SW480 (cell line): ENCODE measurements at places on chromosomes 4 and X.

DNA sequence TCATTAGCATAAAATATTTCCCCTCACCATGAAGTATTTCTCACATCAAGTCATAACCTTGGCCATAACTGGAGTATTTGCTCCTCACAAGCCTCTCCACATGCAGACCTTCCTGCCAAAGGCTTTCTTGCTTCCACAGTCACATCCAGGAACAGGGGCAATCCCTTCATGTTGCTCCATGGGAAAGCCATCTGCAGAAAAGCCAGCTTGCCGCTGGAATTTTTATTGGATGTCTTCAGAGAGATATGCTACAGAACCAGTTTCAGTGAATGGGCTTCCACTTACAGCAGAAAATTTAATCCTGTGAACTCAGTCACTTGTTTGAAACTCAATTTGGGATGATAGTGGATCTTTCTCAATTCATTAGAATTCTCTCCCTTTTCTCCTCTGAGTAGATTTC is 3.2 kb upstream of the CDKN2AIP start:
- no peak for DNase-seq

DNA sequence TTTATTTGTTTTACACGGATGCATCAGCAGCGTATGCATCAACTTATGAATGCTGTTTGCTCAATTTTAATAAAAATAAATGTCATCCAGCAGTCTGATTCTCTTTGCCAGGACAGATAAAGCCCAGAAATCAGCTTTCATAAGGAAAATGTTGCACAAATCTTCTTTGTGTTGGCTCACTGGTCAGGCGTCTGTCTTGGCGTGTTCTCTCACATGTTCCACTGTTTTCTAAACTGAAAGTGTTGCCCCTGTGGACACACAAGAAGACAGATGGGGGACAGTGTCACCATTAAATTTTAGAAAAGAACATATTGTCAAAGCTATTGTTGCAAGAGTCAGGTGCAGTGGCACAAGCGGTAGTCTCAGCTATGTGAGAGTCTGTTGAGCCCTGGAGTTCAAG is 316.2 kb downstream of the CENPC start:
- DNase-seq, result no peak

GRCh38 chrX:52349681-52350080 is 19.1 kb upstream of the XAGE2 start:
- DNase-seq, result no peak

DNA sequence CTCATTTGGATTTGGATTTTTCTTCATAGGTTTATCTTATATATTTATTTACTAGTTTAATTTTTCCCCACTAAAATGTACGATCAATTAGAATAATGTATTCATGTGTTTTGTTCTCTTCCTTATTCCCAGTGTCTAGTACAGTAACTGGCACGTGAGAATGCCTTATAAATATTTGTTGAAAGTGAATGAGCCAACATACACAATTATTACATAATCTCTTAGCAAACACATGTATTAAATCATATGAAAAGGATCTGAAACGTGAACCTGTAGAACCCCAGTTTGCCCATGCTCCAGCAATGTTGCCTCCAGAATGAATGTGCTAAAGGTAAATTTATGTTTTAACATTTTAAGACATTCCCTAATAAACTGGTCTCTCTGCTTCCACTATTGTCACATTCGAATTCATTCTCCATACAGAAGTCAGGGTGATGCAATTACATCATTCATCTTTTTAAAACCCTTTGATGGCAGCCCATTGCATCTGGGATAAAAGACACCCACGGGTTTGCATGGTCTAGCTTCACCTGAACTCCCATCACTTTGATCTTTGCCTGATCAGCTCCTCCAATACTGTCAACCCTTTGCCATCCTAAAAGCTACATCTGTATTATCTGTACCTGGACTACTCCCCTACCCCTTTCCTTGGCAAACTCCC is 30.7 kb upstream of the AREG start:
- DNase-seq, result peak; percentile 82

DNA sequence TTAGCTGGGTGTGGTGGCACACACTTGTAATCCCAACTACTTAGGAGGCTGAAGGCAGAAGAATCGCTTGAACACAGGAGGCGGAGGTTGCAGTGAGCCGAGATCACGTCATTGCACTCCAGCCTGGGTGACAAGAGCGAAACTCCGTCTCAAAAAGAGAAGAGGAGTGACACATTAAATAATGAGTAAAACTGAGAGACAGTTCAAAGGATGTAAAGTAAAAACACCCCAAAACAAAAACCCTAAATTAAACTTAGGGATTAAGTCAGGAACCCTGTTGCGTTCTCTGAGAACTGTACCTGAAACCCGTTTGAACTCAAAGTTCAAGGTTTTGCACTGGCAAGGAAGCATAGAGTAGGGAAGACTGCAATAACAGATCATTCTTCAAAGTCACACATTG is 141.7 kb downstream of the BRWD3 start:
- no peak for DNase-seq

DNA sequence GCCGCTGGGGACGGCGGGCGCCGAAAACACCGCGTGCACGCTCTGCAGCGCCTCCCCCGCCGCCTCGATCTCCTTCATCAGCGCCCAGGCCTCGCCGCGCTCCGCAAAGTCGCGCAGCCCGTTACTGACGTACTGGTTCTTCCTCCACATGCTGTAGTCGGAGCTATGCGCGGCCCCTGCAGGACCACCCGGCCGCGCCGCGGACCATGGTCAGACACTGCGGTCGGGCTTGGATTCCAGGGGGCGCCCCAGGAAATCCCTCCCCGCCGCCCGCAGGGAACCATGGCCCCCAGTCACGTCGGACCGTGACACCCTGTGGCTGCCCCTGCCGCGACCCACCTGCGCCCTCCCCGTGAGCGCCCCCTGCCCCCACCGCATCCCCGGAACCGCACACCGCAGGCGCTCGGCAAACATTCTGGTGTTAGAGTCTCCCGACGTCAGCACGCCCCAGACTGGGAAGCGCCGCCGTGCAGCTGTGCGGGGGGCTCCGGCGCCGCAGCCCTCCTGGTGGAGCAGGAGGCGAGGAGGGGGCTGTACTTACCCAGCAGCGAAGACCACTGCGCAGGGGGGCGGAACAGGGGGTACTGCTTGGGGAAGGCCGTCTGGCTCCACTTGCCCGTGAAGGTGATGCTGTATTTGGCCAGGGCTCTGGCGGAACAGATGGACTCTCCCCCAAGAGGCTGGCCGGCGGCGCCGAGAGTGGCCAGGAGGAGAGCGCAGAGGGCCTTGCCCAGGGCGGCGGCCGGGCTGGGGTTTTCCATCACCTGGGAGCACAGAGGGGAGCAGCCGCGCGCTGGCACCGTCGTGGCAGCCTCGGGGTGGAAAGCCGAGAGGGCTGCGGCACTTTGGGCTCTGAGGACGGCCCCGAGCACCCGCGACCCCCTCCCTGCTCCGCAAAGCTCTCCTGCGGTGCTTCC is 814 bp downstream of the SPON2 start:
- DNase-seq, result no peak

GRCh38 chr4:14165222-14165920 is 537.8 kb upstream of the BOD1L1 start:
- no peak for DNase-seq

- DNase-seq, result peak; percentile 76
Measured at GRCh38 chr4:107801766-107802211, 22.9 kb upstream of the SGMS2 start.

DNA sequence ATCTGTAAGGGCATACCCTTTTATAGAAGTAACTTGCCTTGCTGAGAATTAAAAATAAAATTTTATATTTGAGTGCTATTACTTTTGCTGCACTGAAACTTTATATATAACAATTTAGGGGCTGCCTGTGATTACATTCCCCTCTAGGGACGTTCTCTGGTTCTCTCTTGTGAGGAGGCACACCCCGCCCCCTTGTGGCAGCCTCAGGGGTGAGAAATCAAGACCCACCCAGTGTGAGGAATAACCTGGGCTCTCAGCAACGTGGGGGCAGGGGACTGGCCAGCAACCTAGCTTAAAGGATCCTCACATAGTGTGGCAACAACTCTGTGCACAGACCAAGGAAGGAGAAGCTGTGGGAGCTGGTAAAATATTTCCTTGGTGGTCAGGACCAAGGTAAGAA is 43.7 kb downstream of the MAGEA9 start:
- peak; percentile 11 for DNase-seq

DNA sequence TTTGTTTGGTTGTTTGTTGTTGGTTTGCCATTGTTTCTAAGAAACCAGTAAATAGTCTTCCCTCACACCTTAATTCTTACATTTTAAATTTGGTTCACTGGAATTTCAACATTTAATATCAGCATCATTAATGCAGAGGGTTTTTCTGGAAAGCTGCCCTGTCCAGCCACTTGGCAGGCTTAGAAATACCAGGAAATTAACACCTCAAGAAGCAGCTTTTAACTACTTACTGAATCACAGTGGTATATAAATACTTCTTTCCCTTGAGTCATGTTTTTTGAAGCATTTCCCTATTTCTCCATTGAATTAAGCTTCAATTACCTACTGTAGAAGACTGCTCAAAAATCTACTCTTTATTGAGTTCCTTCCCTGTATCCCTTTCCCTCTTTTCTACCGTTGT is 1221.1 kb upstream of the ADGRL3 start:
- no peak for DNase-seq

GRCh38 chrX:153970357-153971123 is 1.1 kb downstream of the HCFC1 start:
- peak; percentile 32 for DNase-seq

GRCh38 chr4:40055863-40056715 is 561 bp upstream of the N4BP2 start:
- peak; percentile 60 for DNase-seq

DNA sequence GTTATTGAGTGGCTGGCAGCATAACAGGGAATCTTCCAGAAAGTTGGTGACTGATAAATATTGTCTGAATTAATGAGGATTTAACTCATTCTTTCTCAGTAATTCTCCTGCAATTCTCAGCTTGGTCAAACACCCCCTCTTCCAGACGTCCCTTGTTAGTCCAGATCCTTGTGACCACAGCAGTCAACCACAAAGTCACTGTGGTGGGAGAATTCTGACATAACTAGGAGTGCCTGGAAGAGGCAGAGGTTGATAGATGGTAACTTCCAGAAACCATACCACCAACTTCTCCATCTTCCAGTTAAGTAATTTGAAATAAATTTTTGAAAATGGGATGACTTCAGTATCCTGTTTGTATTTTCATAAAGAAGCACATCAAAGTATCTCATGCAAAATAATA is 90.1 kb downstream of the CEP44 start:
- no peak for DNase-seq

DNA sequence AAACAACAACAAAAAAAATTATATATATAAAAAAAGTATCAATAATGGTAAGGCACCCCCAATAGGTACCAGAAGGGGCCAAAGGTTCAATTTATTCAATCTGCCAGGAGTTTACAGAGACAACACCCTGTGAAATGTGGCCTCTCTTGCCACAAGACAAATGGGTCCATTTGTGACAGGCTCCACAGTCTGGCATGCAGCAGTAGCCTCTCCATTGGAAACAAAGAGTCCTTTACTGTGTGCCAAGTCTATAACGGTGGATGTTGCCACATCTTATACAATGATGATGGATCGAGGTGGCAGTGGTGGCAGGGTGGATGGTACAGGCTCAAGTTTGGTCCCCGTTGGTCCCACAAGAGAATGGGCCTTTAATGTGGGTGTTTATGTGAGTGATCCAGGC is 70.1 kb upstream of the SH3RF1 start:
- DNase-seq, result no peak

DNA sequence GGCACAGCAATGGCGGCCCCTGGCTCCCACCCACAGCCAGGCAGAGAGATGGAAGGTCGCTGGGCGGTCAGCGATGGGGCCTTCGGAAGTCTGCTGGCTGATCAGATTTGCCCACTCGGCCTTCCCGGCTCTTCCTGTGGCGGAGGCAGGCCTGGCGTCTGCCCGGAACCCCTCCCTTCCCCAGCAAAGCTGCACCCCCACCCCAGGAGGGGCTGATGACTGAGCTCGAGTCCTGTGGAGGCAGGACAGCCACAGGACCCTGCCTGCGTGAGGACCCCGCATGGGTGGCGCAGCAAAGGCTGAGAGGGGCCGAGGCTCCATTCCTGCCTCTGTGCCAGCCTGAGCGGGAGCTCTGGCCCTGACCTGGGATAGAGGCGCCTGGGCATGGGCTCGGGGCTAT is 34.8 kb downstream of the TACC3 start:
- DNase-seq, result no peak

- DNase-seq, result peak; percentile 6
Measured at GRCh38 chr4:2172627-2173231, 69.2 kb downstream of the HAUS3 start.

- no peak for DNase-seq
Measured at GRCh38 chrX:75067931-75068330, 88.2 kb downstream of the ABCB7 start.

- no peak for DNase-seq
Measured at GRCh38 chrX:3141031-3141430, 99.8 kb downstream of the ARSF start.

GRCh38 chrX:148577741-148578140 is 77.3 kb downstream of the AFF2 start:
- DNase-seq, result no peak
